ENCODE measurements at places on chromosomes 2 and 18.
A peak's percentile ranks its signal among the peaks of the same experiment; 100 is the strongest.

GRCh38 chr18:59139291-59139614 lies 431 bp upstream of the SEC11C start:
- ATAC-seq: peak; percentile 88

GRCh38 chr2:38572167-38572566 lies 30.6 kb downstream of the HNRNPLL start:
- no peak for ATAC-seq

GRCh38 chr18:76765649-76766048 lies 56.7 kb upstream of the ZNF236 start:
- no peak for ATAC-seq

DNA sequence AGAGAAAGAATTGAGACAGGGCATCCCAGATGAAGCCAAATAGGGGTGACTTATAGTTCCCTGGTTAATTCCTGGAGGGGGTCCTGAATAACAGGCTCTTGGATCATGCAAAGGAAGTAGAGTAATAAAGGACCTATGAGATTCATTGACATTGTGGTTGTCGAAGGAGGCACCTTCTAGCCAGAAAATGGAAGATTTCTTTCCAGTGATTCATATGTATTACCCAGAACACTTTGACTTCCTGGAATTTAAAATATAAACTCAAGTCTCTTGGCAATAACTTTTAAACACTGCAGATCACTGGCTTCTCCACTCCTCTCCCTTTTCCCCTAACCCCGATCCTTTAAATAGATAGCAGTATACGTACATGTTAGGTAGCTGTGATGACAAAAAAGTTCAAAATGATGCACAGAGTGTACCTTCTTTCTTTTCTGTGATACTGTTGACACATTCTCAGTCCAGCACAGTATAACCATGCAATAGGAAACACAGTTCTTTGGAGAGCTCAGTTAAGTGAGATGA lies 211.8 kb downstream of the LTBP1 start:
- ATAC-seq: no peak

- peak; percentile 3 for ATAC-seq
Measured at GRCh38 chr2:11617984-11618707, 51.8 kb downstream of the NTSR2 start.

- ATAC-seq: peak; percentile 54
Measured at GRCh38 chr2:224885836-224886547, 156.3 kb downstream of the DOCK10 start.

DNA sequence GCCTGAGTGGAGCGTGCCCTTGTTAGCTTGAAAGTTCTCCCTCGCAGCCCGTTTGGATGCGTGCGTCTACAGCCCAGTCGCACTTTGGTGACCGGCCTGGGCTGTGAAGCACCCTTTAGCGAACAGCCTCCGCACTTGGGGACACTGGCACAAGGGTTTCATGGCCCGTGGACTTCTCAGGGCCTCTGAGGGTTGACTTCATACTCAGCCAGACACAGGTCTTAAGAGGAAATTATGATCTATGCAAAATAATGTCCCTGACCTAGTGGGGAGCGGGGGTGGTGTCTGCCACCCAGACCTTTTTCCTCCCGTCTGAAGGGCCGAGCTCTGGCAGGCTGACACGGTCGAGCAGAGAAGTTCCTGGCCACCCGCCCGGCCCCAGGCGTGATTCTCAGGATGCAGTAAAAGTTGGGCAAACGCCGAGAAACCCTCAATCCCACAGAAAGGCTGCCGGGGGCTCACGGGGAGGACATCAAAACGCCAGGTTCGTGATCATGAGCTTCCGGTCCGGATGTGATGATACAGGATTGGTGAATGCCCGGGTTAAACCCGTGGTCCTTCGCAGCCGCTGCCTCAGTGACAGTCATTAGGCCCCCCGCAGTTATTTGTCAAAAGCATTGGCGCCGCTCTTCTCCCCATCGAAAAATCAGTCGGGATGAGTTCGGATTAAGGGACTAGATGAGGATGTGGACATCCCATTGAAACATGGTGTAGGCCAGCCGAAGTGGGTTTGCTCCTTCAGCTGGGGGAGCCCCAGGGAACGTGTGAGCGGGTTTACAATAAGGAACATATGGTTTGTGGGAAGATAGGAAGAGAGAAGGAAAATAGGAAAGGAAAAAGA lies 3.6 kb upstream of the PAX3 start:
- no peak for ATAC-seq

Data from stimulated activated memory B cell treated with anti-CD40 and anti-IgM and Interleukin-4, amounts not matched to agents 10 μg/mL and 1 μg/mL and 100 μg/mL, for 72 hours (primary cell).